Neural progenitor cell (in vitro differentiated cells): ENCODE measurements at places on chromosomes 1 and 21. TPM values are rescaled to one million over a fixed set of nuclear protein-coding genes. Genes with fewer than 3 reads are reported as not detected.

DNA sequence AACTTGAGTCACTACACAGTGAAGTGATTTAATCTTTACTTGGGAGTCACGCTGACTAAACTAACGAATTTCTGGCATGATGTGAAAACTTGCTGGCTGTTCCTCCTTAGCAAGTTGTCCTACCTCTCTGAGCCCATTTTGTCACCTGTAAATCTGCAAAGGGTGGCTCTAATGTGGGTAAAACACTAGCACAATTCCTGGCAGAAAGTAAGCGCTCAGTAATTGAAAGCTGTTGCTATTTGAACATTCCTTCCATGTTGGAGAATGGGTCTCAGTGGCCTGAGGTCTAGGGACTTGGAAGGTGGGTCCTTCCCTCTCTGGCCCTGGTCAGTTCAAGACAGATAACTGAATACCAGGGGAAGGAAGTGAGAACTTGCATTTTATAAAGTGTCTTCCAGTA, 309.0 kb upstream of the PROX1 start:
- H3K4me3 ChIP-seq, result no peak overlapping the region
- no peak overlapping the region for H3K27ac ChIP-seq
- DNase-seq, result no peak
- no peaks in the 10 kb centered on the region for H3K27me3 ChIP-seq
- H3K36me3 ChIP-seq, result no peaks in the 10 kb centered on the region

DNA sequence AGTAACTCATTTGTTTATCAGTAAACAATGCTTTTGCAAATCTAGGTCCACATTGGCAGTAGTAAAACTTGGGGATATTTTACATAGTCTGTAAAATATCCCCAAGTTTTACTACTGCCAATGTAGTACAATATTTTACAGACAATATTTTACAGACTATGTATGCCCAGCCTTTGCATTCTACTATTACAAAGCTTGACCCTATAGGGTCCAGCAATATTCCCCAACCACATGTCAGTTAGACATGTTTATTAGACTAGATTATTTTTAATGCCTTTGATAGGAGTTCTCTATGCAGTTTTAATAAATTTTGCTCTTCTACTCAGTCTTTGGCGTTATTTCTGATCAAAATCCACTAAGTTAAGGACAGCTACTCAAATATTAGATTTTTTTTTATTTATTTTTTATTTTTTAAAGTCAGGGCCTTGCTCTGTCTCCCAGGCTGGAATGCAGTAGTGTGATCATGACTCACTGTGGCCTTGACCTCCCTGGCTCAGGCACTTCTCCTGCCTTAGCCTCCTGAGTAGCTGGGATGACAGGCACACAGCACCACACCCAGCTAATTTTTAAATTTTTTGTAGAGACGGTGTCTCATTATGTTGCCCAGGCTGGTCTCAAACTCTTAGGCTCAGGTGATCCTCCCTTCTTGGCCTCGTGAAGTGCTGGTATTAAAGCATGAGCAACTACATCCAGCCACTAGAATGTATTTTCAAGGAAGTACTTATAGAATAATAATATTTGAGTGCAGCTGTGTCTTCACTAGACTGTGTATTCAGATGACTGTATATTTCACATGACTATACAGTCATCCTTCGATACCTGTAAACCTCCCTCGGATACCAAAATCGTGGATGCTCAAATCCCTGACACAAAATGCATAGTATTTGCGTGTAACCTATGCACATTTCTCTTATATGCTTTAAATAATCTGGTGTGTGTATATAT, 19.8 kb downstream of the MIER1 start:
- no peaks in the 10 kb centered on the region for H3K27me3 ChIP-seq
- no peak for DNase-seq
- no peaks in the 10 kb centered on the region for H3K36me3 ChIP-seq

The CR1L gene
- total RNA-seq, result not detected in 2 replicates

DNA sequence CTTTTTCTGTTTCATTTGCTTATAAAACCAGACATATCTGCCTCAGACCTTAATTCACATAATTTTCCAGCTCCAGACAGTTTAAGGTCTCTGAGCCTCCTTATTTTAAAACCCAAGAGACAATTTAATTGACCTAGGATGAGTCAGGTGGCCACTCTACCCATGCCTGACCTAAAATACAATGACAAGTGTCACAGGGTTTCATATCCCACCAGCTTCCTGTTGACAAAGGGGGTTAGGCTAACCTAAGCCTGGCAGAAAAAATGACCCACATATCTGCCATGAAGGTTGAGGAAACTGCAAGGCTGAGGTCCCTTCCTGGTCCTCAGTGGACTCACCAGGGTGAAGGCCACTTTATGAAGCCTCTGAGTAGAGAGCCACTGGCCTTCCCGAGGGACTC, 52.3 kb downstream of the OPTC start:
- H3K27ac ChIP-seq, result no peak overlapping the region
- DNase-seq, result no peak
- H3K4me1 ChIP-seq, result peaks cover 22% of the 10 kb centered on the region
- no peaks in the 10 kb centered on the region for H3K36me3 ChIP-seq
- H3K27me3 ChIP-seq, result no peaks in the 10 kb centered on the region

DNA sequence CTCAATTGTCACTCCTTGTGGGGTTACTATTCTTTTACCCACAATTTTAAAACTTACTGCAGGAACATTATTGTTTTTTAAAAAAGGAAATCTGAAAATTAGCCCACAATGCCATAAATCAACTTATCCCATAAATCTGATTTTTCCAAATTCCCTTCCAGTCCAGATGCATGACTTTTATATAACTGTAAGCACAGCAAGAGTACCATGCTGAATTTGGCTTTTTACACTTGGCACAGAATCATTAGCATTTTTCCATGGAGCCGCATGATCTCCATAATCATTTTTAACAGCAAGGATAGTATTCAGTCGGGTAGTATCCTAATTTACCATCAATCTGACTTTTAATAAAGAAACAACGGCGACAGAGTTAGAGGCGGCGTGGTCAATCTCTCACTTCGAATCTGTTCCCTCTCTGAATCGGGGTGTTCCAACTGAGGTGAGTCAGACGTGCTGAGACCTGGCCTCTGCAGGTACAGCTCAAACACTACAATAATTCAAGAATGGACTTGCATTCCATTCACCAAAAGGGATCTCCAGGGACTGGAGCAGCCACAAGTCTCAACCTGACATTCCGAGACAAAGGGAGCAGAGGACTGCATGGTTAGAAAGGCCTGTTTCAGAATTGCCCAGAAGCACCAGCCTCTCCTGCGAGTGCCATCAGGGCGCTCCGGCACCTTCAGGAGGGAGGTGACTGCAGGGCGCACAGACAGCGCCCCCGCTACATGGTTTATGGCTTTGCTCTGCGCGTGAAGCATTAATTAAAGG, 48.9 kb downstream of the SLC66A1 start:
- H3K27ac ChIP-seq, result no peak overlapping the region
- H3K4me1 ChIP-seq, result peaks cover 4% of the 10 kb centered on the region
- DNase-seq, result no peak
- H3K27me3 ChIP-seq, result no peaks in the 10 kb centered on the region
- H3K36me3 ChIP-seq, result no peaks in the 10 kb centered on the region
- no peak overlapping the region for H3K4me3 ChIP-seq

The SPRR2G gene
- not detected in 2 replicates for total RNA-seq

DNA sequence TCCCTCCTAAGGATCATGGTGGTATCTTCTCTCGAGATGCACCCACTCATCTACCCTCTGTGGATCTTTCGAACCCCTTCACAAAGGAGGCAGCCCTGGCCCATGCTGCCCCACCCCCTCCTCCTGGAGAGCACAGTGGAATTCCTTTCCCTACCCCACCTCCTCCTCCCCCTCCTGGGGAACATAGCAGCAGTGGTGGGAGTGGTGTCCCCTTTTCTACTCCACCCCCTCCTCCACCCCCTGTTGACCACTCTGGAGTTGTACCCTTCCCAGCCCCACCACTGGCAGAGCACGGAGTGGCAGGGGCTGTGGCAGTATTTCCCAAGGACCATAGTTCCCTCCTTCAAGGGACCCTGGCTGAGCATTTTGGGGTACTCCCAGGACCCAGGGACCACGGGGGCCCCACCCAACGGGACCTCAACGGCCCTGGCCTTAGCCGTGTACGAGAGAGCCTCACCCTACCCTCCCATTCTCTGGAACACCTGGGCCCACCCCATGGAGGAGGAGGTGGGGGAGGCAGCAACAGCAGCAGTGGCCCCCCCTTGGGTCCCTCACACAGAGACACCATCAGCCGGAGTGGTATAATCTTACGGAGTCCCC, 14.5 kb upstream of the TARS2 start:
- no peak overlapping the region for H3K4me3 ChIP-seq
- H3K27ac ChIP-seq, result no peak overlapping the region
- H3K4me1 ChIP-seq, result no peaks in the 10 kb centered on the region
- DNase-seq, result peak; percentile 13
- H3K27me3 ChIP-seq, result no peaks in the 10 kb centered on the region

DNA sequence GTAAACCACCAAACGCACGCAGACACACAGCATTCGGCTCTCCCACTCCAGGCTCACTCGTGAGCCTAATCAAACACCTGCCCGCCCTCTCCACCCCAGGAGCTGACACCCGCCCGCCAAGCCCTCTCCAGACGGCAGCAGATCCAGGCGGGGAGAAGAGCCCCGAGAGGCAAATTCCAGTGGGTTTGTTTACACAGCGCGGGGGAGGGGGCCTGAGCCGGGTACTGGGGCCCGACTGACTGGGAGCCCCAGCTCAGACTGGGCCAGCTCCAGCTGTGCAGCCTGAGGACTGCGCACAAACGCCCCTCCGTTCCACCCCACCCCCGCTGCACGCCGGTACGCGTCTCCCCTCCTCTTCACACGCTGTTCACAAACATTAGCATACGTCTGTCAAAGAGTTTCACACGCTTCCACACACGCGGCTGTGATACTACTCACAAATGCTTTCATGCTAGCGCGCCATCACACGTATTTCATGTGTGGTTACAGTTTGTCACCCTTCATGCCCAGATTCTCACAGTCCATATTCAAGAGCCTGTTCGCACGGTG, 1.0 kb upstream of the EFNA1 start:
- H3K4me3 ChIP-seq, result peak overlapping the region; percentile 64
- H3K36me3 ChIP-seq, result no peaks in the 10 kb centered on the region
- peak; percentile 63 for DNase-seq
- H3K4me1 ChIP-seq, result peaks cover 59% of the 10 kb centered on the region
- no peak overlapping the region for H3K27ac ChIP-seq
- peaks cover 90% of the 10 kb centered on the region for H3K27me3 ChIP-seq

The SLC45A1 gene
- 1.1 and 3.3 TPM in 2 replicates for total RNA-seq

The TRIM58 gene
- 0.09 and 0.26 TPM in 2 replicates for total RNA-seq

DNA sequence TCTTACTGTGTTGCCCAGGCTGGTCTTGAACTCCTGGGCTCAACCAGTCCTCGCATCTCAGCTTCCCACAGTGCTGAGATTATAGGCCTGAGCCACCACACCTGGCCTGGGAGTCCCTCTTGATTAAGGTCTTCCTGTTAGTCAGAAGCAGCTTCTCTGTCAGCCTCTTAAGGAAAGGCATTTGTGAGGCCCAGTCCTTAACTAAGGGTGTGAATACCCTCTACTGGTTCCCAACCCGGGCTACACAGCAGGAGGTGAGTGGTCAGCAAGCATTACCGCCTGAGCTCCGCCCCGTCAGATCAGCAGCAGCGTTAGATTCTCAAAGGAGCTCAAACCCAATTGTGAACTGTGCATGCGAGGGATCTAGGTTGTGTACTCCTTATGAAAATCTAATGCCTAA, 117.2 kb downstream of the DYRK1A start:
- H3K4me3 ChIP-seq, result no peak overlapping the region
- peak; percentile 31 for DNase-seq
- H3K27ac ChIP-seq, result peak overlapping the region; percentile 38
- H3K36me3 ChIP-seq, result peaks cover 18% of the 10 kb centered on the region
- H3K4me1 ChIP-seq, result peaks cover 6% of the 10 kb centered on the region

The KLHDC8A gene
- total RNA-seq, result 9.7 and 20.2 TPM in 2 replicates

The TAS1R1 gene
- total RNA-seq, result not detected in 2 replicates

GRCh38 chr1:202247837-202248795, 54.5 kb downstream of the LGR6 start:
- H3K4me3 ChIP-seq, result no peak overlapping the region
- no peak overlapping the region for H3K27ac ChIP-seq
- no peaks in the 10 kb centered on the region for H3K36me3 ChIP-seq
- DNase-seq, result no peak

- DNase-seq, result no peak
- no peaks in the 10 kb centered on the region for H3K4me1 ChIP-seq
- no peak overlapping the region for H3K4me3 ChIP-seq
- no peaks in the 10 kb centered on the region for H3K36me3 ChIP-seq
These were observed 75.1 kb downstream of the ASH1L start for GRCh38 chr1:155487541-155487940.

DNA sequence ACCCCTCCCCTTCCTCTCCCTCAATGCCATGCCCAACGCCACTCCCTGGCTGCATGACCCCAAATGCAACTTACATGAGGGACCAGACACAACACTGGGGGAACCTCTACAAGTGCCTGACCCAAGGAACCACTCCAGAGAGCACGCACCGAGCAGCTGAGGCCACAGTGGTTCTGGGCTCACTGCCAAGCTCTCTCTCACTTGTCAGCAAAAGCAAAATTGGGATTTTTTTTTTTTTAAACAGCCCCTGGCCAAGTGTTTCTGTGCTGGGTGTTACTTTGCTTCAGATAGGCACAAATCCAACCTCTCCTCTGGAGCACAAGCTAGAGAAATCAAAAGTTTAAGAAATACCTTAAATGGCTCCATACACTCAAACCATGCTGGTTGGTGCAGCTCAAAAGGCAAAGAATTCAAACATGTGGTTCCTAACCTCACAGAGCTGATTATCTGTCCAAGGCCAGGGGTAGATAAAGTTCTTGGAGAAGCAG, 363.0 kb downstream of the SETD4 start:
- H3K36me3 ChIP-seq, result no peaks in the 10 kb centered on the region
- no peaks in the 10 kb centered on the region for H3K27me3 ChIP-seq
- no peak overlapping the region for H3K27ac ChIP-seq
- no peak overlapping the region for H3K4me3 ChIP-seq
- H3K4me1 ChIP-seq, result no peaks in the 10 kb centered on the region

The KRTAP6-2 gene
- not detected in 2 replicates for total RNA-seq

GRCh38 chr1:9538669-9539164, 548 bp upstream of the SLC25A33 start:
- DNase-seq, result peak; percentile 27
- H3K36me3 ChIP-seq, result no peaks in the 10 kb centered on the region
- no peaks in the 10 kb centered on the region for H3K27me3 ChIP-seq
- H3K27ac ChIP-seq, result peak overlapping the region; percentile 39
- no peak overlapping the region for H3K4me3 ChIP-seq

- H3K4me1 ChIP-seq, result no peaks in the 10 kb centered on the region
- no peak overlapping the region for H3K4me3 ChIP-seq
- H3K36me3 ChIP-seq, result no peaks in the 10 kb centered on the region
- no peak overlapping the region for H3K27ac ChIP-seq
- DNase-seq, result no peak
- no peaks in the 10 kb centered on the region for H3K27me3 ChIP-seq
These were observed 359.0 kb downstream of the RGS7 start for GRCh38 chr1:240998024-240998423.

The LCE1F gene
- total RNA-seq, result not detected in 2 replicates
